Mesothelial cell of epicardium (in vitro differentiated cells): ENCODE measurements at places on chromosomes 7 and 10.

DNA sequence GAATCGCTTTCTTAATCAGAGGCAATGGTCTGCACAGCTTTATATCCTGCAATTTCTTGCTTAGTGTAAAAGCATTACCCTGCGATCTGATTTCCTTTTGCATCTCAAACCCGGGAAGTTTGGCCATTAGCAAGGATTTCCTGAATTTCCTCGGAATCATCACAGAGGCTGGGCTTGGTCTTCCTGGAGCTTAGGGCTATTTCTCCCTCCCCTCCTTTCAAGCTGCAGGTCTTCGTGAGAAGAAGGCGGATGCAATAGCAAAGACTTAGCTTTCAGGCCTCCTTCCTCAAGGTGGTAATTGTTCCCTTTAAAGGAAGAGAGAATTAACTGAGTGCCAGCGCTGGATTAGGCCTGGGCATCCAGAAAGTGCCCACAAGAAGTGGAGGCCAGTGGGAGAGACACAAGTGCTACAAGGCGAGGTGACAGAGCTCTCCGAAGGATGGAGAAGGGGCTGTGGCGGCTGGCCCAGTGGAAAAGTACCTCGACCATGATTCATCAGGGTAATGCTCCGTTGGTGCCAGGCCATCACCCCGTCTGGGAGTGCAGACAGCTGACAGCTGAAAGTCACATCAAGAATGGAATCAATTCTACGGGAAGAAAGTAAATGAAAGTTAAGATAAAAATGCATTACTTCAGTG, 4.0 kb upstream of the ARMS2 start:
- no peak for DNase-seq

DNA sequence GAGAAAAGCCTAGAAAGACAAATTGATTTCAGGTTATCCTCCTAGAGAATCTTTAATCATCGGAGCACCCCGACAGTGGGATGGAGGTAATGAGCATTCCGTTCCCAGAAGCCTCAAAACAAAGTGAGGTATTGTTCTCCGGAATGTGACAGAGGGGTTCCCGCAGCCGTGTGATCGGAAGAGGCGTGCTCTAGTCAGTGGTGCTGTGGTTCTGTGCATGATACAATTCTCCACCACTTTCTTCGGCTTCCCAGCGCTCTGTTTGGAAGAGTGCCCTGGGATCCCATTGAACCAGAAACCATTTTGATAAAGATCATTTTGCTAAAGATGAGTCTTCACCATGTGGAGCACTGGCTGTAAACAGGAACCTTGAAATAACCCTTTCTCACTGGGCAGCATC, 434.6 kb downstream of the PAXIP1 start:
- no peak for DNase-seq

- DNase-seq, result no peak
Observed at GRCh38 chr10:117135026-117135372, 3.1 kb downstream of the VAX1 start.

DNA sequence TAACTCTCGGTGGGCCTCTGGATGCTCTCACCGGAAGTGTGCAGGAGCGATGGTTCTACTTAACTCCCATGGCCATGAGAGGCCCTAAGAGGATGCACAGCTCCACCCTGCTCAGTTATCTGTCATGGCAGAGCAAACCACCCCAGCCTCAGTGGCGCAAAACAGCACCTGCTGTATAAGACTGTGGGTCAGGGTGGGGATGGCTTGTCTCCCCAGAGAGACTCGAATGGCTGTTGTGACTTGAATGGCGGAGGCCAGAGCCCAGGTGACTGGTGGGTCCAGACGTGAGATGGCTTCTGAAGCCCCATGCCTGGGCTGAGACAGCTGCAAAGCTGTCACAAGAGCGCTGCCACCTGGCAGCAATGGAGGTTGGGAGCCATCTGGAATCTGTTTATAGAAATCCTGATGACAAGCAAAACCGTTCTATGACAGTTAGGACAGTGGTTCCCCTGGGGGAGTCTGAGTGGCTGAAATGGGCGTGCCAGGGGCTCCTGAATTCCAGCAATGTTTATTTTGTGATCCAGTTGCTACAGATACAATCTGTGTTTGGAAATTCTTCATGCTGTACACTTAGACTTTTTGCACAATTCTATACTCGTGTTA, 490.5 kb downstream of the TCERG1L start:
- peak; percentile 29 for DNase-seq

DNA sequence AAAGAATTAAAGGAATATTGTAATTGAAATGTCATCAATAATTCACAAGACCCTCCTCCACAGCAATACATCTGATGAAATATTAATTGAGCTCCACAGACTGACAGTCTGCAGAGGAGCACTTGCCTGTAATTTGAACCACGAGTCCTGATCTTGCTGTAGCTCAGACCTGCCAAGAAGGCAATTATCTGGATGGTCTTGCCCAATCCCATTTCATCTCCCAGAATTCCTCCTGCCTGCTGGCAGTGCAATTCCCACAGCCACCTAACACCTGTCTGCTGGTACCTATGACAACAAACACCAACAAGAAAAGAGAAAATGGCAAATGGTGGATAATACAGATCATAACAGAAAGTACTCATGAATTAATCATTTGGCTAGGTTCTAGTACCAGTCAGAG, 38.5 kb downstream of the ERCC6 start:
- DNase-seq, result no peak

DNA sequence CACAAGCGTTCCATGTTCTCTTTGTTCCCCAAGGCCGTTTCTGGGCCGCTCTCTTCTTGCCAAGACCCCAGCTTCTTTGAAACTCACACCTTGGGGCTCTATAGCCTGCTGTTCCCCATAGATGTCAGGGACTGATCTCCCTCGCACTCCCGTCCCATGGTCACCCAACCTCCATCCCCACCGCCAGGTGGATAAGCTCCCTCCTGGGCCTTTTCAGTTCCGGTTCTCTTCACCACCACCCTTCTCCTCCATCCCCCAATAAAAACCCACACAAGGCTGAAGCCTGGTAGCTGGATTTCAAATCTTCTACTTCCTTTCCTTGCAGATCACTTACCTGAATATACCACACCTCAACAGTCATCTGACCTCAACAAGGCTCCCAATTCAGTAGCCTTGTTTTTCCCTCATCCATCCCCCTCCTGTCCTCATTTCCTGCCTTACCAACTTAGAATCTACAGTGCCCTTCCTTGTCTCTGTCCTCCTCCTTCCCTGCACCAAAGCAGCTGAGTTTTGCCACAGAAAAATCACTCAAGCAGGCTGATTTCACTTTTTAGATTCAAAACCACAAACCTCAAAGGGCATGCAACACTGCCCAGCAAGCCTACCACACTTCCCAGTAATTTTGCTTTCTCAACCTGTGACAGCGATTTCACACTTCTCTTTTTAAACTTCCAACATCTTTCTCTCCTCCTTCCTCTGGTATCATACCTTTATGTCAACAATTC, 7.7 kb downstream of the SLC37A3 start:
- no peak for DNase-seq

DNA sequence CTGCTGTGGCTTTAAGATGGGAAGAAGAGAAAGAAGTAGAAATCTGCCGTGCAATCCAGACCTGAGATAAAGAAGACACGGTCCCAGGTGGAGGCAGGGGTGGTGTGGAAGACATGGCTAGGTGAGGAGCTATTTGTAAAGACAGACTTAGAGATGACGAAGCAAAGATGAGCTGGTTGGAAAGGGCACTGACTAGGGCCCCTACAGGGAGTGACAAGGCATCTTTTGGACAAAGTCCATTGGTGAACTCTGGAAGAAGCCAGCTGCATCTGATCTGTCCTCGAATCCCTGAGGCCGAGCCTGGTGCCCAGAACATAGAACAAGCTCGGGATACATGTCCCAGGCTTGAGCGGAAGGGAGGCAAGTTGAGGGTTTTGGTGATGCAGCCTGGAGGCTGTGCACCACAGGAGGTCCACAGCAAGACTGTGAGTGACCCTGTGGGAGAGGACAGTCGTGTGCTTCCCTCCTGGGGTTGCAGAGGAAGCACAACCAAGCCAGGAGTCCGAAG, 191.2 kb downstream of the ADAM12 start:
- DNase-seq, result no peak

DNA sequence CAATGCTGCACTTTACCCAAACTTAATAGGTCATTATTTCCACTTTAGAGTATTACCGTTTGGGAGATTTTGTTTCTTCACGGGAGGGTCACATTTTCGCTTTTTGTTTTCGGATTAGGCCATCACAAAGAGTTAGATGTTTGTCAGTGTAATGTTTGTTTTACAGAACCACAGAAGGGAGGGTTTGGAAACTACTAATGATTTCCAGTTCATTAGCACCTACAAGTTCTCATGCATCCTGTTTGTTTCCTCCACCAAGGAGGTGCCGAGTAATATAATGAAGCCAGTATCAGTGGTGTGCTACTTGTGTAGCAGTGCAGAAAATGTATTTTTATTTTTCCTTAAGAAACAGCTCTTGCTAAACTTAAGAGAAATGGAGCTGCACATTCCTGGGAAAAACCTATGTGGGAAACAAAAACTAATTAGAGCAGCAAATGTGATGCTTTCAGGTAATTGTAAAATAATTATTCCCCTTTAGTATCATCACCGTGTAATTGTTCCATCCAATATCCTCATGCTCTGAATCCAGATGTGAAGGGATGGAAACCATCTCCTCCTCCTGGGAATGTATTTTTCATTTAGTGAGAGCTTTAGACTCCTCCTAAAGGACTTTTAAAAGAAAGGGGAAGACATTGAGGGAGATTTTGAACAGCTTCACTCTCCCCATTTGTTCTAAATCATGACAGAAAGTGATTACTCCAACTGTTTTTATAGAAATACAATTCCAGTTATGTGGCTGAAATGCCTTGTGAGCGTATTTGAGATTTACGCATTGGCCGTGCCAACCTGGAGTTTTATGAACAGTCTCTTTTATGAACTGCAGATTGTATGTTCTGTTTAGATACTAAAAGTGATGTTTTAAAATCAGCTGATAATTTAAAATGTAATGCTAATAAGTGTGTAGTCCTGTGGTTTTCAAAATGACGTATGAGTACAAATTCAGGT, 5.6 kb downstream of the CELF2 start:
- DNase-seq, result no peak

GRCh38 chr10:115566867-115567266, 473.7 kb downstream of the ATRNL1 start:
- DNase-seq, result no peak
